CD4-positive, alpha-beta T cell treated with Interferon alpha-2 for 1 hour (primary cell): ENCODE measurements at places on chromosomes 6 and 20.

- no peak for DNase-seq
Measured at GRCh38 chr6:165566088-165566828, 96.8 kb downstream of the PDE10A start.

DNA sequence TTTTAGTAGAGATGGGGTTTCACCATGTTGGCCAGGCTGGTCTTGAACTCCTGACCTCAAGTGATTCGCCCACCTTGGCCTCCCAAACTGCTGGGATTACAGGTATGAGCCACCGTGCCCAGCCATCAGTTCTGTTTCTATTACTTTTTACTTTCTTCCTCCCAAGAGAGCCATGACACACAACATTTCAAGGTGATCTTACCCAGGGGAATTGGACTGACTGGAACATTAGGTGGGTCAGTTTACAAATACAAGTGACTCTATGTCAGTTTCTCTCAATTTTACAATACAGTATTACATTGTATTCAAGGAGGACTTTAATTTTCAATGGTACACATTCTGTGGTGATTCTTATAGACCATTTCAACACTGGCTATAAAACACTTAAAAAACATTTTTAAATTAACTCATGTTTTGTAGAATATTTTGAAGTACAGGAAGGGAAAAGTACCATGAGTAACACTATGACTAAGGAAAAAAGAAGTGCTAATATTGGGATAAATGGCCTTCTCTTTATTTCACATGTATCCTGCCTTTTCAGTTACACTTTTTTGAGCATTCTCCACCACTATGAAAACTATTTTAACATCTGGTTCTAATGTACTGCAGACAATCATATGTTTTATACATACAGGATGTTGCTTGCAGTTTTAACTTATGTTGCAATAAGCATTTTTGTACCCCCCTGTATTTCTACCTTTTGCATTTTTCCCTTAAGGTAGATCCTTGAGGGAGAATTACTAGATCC lies 8.4 kb downstream of the TPBG start:
- no peak for DNase-seq

GRCh38 chr20:23331450-23332350 lies 18.9 kb upstream of the NXT1 start:
- no peak for DNase-seq

GRCh38 chr6:5565971-5566370 lies 304.7 kb downstream of the FARS2 start:
- no peak for DNase-seq
